ENCODE measurements at places on chromosomes 3 and 15.

GRCh38 chr15:47812470-47812999 is 95.2 kb downstream of the SEMA6D start:
- no peak for DNase-seq

- DNase-seq: no peak
These were observed 39.4 kb downstream of the AMOTL2 start for GRCh38 chr3:134334901-134335280.

GRCh38 chr3:164620423-164620822 is 457.9 kb downstream of the SI start:
- DNase-seq: no peak

DNA sequence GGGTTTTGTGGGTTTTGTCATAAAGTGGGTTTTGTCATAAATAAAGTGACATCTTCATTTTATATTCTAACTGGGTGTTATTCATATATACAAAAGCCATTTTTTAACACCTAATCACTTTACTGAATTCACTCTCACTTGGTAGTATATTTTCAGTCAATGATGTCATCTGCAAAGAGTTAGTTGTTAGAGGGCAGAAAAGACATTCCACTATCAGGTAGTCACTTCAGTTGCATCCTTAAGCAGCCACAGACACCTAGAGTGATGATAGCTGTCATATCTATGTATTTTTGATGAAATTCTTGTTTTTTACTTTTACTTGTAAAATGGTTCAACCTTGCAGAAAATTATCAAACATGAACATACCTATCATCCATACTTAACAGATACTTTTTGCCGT is 89.0 kb downstream of the DHX36 start:
- DNase-seq: no peak

GRCh38 chr3:46553154-46553553 is 12.9 kb downstream of the LRRC2 start:
- no peak for DNase-seq

GRCh38 chr3:39295184-39295775 is 15.4 kb upstream of the CX3CR1 start:
- DNase-seq: no peak

GRCh38 chr3:18012436-18012835 is 270.0 kb upstream of the TBC1D5 start:
- no peak for DNase-seq

- DNase-seq: no peak
These were observed 44.1 kb downstream of the RARB start for GRCh38 chr3:25472153-25472552.

DNA sequence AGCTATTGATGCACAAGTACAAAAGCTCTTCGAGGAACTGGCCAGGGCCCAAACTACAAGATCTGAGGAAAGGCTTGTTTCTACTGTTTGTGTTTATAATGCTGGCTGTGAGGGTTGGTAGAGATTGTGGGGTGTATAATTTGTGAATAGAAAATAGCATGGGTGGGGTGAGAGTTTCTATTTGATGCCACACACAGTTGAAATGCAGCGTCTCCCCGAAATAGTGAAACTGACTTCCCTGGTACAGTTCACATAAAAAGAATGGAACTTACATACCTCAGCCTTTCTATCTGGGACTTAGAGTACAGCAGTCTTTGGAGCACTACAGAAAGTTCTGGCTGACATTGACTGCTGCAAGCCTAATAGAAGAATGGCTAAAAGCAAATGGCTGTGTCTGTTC is 91.3 kb downstream of the DTWD1 start:
- no peak for DNase-seq

GRCh38 chr3:188223936-188224335 is 70.0 kb downstream of the LPP start:
- no peak for DNase-seq

DNA sequence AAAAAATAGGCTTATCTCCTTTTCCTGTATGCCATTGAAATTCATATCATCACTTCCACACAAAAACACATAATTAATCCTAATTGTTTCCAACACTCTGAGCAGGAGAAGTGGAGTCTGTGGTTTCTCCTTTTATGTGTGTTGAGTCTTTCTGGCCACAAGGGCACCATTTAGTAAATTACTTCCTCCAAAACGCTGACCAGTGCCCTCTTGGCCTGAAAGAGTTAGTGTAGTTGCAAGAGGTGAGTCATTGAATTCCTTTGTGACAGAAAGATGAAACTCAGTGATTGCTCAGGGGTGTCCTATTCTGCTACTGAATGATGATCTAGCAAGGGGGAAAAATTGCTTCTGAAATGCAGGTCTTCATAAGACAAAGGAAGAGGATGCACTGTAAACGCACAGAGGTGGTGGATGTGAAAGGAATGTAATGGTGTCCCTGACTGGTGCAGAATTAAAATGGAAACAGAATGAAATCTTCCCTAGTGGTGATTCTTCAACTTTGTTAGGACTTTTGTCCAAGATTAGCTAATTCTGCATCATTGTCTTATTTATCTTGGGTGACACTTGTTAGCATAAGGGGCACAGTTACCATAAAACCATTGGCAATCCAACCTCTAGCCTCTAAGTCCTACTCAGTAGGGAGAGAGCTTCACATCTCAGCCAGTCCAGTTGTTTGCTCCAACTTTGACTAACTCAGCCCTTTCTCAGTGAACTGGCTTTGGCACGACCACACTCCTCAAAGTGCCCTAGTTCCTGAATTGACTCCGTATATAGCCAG is 208.4 kb upstream of the NANOGP8 start:
- no peak for DNase-seq

GRCh38 chr3:117104792-117105191 is 395.2 kb downstream of the TUSC7 start:
- no peak for DNase-seq

DNA sequence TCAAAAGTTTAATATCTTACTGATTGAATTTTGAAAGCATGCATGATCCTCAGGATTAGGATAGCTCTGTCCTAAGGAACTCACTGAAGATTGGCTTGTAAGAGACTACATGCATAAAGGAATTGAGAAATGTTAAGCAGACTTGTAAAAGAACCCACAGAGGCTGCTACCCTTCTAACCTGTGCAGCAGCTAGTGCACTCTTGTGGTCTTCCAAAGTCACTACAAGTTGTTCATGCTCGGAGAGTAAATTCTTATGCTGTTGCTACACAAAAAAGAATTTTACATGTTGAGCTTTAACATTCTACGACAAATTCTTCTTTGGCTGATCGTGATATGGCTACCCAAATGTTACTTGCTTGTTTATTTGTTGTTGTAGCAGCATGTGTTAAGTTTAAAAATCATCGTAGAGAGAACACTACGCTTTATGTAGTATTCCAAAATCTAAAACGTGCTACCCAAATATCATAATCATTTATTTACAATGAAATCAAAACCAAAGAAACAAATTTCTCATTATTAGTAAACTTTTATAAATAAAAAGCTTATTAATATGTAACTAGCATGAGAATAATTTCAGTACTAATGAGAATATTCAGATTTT is 55.0 kb downstream of the GOLIM4 start:
- DNase-seq: no peak

Measured in activated B cell treated with CpG ODN at 0.5 μM for 24 hours (primary cell).